Stimulated activated CD4-positive, alpha-beta T cell treated with anti-CD3 and anti-CD28 coated beads, Interleukin-12 subunit alpha, Interleukin-12 subunit beta, amount 100 ng/mL, for 48 hours (primary cell): ENCODE measurements at places on chromosomes 6 and 20.

DNA sequence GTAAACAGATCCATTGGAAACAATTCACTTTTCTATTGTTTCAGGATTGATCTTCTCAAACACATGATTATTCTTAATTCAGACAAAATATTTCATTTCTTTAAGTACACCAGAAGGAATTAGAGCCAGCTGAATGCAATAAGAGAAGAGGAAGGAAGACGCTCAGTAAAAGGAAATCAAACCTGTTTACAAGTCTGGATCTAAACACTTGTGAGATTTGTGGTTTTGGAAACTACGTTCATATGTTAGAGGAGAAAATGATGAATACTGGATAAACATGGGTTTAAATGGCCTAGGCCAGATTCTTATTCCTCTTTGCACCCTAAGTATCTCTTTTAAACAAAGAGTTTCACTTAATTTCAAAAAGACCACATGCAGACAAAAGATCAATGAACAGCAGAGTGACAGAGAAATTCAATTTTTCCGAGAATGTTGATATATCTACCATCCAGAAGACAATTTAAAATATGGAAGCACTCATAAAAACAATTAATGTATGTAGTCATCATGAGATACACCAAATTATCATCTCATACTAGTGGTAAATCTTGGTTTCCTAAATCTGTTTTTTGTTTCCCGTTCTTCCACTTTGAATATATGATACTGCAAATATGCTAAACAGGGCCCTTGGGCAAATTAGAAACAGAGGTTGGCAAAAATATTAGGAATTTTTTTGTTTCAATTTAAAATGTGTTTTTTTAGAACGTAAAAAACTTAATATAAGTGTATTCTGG, 703.5 kb upstream of the CITED2 start:
- no peak for DNase-seq

- DNase-seq = no peak
Measured at GRCh38 chr6:137237413-137238170, 18.4 kb upstream of the IFNGR1 start.

- no peak for DNase-seq
Measured at GRCh38 chr20:38373231-38373867, 27.1 kb downstream of the LBP start.

- no peak for DNase-seq
Measured at GRCh38 chr6:56037601-56038000, 162.2 kb upstream of the BMP5 start.

DNA sequence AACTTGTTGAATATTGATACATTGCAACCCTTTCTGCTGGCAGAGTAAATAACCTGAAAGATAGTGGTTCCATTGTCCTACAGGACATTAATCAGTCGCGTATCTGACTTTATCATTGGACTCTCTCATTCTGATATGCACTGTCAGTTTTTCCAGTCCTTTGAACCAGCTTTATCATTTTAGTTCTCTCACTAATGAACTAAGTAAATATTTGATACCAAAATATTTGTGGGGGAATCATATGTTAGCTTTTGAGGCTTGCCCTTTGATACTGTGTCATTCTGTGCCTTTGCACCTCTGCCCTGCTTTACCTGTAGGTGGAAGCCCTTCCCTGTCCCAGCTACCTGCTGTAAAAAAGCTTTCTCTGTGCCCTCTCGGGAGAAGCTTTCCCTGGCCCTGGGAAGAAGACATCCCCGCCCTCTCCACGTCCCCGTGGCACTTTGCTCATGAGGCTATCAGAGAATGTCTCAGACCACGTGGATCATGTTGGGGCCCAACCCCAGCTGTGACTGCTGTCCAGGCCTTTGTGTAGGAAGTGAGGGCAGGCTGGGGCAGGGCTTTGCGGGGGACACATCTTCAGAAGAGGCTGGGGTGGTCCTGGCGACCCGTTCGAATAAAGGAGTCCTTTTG, 117.8 kb upstream of the NXT1 start:
- DNase-seq = no peak

- no peak for DNase-seq
Measured at GRCh38 chr6:137700751-137701477, 166.1 kb upstream of the TNFAIP3 start.

- no peak for DNase-seq
Measured at GRCh38 chr6:39901670-39902069, 32.6 kb downstream of the MOCS1 start.

- DNase-seq = no peak
Measured at GRCh38 chr20:35000922-35001595, 45.4 kb downstream of the MYH7B start.

DNA sequence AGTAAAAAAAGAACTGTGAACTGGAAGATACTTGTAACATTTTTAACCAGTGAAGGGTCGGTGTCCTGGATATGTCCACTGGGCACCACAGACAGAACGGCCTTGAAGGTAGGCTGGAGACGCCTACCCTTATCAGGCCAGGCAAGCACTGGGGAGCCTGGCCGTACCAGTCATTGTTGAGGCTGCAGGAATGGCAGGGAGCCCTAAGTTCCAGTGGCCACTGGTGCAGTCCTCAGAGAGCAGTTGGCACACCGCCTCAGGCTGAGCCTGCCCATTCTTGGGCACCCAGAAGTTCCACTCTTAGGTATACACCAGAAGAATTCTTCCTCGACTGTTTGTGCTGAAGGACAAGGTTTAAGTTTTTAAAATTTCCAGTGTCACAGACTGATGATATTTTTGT, 20.5 kb downstream of the DNAJC5 start:
- DNase-seq = no peak

- DNase-seq = no peak
Measured at GRCh38 chr6:18496462-18496861, 109.3 kb downstream of the RNF144B start.
